Hypothalamus (tissue), 51 donors: ENCODE measurements at places on chromosomes 4 and X.

DNA sequence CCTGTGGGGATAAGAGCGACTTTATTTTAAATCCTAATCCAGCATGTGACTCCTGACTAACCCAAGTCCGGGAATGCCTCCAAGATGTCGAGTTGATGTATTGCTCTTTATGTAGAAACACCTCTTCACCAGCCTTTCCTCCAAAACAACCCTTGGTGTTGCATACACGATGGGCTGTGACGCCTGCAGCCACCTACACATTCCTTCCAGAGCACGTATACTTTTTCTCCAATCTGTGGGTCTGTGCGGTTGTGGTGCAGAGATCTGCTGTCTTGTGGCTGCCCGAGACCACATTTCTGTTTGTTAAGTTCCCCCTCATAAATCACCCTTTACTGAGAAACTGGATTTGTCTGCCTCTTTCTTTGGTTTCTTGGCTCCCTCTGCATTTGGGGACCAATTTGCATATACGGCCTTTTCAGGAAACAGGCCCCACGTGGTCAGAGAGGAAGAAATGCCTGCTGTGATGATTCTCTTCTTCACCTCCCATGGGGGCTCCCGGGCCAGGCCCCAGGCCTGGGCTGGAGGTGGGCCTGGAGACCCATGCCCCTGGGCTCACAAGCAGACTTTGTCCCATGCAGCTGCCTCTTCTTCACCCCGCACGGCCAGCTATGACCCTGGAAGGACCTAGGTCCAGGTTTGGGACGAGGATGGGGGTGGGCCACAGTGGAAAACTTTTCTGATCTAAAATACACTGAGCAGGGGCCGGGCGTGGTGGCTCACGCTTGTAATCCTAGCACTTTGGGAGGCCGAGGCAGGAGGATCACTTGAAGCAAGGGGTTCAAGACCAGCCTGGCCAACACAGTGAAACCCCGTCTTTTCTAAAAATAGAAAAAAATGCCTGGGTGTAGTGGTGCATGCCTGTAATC lies 21.4 kb upstream of the AFAP1 start:
- DNase-seq, result no peak

GRCh38 chr4:9927341-9928007 lies 93.8 kb downstream of the SLC2A9 start:
- no peak for DNase-seq

DNA sequence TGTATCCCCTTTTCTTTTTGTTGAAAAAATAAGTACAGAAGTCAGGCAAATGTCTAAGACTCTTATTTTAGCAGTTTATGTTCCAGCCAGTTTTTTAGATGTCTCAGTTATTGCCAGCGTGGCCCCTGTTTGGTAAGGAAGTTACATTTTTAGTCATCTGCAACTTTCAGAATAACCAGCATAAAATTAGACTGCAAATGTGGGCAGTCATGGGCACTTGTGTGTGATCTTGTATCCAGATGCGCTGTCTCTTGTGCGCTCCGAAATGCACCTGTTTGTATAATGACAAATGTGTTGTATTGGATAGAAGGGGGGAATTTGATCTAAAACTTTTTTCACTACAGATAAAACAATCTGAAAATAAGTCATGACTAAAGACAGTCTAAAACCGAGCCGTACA lies 44.3 kb upstream of the CLCN4 start:
- no peak for DNase-seq

GRCh38 chrX:46218373-46218772 lies 326.8 kb downstream of the ZNF674 start:
- no peak for DNase-seq

DNA sequence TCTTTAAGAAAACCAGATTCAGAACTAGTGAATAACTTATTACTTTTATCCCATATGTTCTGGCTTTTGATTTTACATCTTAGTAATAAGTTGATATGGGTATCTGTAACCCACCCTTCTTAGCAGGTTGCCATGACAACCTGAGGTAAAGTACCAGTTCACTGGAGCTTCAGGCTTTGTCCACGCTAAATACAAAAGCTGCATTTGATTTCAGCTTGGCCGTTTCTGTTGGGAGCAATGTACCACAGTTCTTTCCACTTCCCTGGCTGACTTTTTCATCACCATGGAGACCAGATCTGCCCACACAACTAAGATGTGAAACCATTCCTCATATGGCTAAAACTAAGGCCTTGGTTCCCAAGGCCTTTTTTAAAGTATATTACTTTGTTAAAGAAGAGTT lies 26.1 kb downstream of the KLHL34 start:
- no peak for DNase-seq

DNA sequence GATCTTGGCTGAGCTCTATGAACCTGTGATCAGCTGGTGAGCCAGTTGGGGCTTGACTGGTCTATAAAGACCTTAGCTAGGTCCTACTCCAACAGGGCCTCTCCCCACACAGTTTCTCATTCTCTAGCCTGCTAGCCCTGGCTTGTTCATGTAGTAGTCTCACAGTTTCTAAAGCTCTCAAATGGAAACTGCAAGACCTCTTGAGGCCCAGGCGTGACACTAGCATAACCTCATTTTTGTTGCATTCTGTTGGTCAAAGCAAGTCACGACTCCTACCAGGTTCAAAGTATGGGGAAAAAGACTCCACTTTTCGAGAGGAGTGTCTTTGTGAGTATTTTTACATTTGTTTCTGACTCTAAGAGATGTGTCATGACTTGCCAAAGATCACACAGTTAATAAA lies 50.9 kb downstream of the CEP44 start:
- DNase-seq, result no peak

DNA sequence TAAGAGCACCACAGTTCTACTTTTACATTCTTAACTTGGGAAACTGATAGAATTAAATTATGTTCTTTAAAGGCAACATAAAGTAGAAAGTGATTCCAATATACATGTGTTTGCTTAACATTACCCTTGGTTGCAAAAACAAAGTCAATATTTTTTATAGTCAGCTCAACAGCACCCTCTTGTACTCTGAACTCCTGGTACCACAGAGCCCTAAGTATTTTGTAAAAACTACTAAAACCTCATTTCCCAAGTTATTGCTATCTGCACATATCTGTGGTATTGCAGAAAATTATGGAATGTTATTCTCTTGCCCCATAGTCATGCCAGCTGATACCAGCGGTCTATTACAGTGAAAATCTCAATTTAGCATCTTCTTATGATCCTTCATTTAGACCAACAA lies 2.9 kb downstream of the KIF4A start:
- no peak for DNase-seq

GRCh38 chr4:143199503-143199902 lies 14.8 kb downstream of the USP38 start:
- DNase-seq, result no peak

DNA sequence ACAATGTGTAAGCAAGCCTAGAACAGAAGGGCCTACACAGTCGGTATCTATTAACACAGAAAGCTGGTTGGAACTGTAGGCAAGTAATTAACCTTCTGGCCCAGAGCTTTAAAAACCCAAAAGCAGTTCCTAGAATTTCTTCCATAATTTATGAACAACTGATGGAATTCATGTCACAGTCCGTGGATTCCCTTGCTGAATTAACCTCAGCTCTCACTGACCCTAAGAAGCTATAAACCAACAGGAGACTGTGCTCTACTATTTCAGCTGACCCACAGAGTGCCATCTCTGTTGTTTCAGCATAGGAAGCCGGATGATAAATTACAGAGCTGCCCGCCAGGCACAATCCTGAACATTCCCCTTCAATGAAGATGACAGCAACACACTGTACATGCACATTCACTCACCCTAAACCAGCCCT lies 157.3 kb downstream of the PRDM5 start:
- no peak for DNase-seq

- DNase-seq, result no peak
Measured at GRCh38 chrX:65643531-65644052, 23.9 kb upstream of the MSN start.

DNA sequence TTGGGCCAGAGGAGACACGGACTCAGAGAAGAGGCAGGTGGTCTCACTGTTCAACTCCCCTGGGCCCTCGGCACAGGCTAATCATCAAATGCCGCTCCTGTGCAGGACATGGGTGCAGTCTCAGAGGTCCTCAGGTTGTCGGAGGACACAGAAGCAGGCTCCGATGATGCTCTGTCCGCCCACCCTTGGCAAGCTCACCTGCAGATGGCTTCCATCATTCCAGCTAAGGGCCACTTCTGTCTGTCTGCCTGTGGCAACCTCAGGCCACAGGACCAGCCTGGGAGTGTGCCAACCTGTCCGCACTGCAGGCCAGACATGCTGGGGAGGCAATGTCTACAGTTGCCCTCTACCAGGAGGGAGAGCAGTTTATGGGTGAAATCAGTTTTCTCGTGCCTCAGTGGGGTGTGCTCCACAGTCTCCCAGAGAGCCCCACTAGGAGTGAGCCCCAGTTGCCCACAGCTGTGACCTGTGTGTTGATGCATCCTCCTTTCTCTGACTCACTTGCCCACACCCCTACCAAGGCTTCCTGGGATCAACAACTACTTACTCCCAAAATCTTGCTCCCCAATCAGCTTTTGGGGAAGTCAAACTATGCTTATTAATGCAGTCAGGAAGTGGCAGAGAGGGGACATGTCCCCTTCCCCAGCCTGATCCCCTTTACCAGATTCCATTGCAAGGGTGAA lies 55.9 kb downstream of the HTRA3 start:
- DNase-seq, result no peak

GRCh38 chr4:67576538-67576937 lies 18.0 kb downstream of the STAP1 start:
- no peak for DNase-seq

DNA sequence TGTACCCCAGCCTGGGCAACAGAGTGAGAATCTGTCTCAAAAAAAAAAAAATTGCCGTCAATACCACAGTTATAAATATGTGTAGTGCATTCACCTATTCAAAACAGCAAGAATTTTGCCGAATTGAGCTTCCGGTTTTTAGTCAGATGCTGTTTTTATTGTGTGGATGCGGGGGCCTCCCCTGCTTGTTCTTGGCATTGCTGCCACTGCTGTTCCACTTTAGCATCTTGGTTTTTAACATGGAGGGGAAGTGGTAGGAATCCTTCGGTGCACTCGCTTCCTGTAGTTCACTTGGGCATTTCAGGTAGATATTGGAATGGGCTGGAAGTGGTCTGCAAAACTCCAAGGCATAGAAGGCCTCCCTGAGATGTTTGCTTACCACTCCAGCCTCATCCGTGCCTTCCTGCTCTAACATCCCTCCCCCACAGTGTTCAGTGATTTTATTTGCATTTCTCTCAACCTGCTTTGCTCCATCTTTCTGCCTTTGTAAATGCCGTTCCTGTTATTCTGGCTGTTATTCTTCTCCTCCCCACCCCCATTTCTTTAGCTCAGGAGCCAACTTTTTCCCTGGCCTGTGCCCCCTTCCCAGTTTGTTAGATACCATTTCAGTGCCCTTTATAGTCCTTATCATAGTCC lies 25.5 kb downstream of the MOB1B start:
- no peak for DNase-seq

- no peak for DNase-seq
Measured at GRCh38 chr4:15035159-15035558, 32.9 kb downstream of the CPEB2 start.

DNA sequence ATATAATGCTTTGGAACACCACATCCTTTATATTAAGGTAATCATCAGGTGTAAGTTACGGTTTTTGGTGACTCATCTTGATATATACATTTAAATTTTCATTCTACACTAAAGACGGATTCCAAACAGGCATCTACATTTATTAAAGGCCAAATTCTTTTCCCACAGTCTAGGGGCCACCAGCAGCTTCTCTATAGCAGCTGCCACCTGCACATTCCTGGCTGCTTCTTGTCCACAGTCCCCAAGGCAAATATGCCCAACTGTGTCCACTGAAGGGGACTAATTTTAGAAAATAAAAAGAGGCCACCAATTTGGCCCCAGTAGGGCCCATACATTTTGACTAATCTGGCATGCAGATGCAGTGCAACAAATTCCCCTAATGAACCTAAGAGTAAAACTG lies 96.6 kb downstream of the EFHC2 start:
- no peak for DNase-seq

DNA sequence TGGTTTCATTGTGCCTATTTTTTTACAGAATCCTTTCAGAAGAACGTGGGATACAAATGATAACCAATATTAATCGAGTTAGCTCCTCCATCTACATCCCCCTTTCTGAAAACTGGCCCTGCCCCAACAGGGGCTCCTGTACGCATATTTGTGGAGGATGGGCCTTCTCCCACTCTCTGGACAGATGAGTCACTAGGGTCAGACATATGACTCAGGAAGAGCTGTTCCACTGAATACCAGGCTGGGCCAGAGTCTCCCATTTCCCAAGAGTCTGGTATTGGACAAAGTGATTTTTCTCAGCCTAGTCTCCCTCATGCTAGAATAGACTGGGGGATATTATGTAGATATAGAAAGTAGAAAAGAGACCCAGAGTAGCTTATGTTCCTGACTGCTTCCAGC lies 142.4 kb downstream of the TSPAN5 start:
- DNase-seq, result no peak

DNA sequence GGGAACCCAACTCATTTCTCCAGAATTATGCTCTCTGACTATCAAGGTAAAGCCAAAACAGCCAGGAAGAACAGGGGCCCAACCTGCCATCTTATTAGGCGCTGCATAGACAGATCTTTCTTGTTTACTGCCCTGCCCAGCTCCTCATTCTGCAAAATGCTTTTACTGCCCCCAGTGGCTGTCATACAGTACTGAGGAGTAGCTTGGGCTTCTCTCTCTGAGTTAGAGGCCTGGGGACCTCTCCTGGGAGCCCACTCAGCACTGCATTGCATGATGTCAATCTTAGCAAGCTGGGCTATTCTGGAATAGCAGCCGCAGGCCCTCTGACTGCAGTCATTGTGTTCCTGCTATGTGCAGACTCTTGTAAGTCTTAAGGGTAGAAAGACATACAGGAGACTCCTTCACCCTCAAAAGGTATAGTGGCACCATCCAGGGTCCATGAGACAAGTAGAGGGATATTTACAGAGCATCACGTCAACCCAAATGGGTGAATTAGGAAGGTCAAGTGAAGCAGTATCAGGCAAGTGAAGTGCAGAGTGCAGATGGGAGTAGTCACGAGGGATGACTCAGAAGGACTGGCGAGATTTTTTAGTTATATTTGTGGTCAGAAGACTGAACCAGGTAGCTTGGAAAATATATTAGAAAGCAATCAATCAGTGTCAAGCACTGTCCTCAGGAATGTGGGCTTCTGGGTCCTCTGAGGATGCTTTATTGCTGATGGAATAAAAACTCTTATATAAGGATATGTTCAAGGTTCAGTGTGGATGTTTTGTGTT lies 294.1 kb upstream of the SFRP2 start:
- DNase-seq, result no peak

- no peak for DNase-seq
Measured at GRCh38 chr4:3501126-3501824, 30.9 kb downstream of the LRPAP1 start.
